ENCODE measurements at places on chromosomes 2 and 18. TPM values are rescaled to one million over a fixed set of nuclear protein-coding genes. Genes with fewer than 3 reads are reported as not detected.

CDH7 gene
- total RNA-seq = not detected

MERTK gene
- 3.4 TPM for total RNA-seq

DNA sequence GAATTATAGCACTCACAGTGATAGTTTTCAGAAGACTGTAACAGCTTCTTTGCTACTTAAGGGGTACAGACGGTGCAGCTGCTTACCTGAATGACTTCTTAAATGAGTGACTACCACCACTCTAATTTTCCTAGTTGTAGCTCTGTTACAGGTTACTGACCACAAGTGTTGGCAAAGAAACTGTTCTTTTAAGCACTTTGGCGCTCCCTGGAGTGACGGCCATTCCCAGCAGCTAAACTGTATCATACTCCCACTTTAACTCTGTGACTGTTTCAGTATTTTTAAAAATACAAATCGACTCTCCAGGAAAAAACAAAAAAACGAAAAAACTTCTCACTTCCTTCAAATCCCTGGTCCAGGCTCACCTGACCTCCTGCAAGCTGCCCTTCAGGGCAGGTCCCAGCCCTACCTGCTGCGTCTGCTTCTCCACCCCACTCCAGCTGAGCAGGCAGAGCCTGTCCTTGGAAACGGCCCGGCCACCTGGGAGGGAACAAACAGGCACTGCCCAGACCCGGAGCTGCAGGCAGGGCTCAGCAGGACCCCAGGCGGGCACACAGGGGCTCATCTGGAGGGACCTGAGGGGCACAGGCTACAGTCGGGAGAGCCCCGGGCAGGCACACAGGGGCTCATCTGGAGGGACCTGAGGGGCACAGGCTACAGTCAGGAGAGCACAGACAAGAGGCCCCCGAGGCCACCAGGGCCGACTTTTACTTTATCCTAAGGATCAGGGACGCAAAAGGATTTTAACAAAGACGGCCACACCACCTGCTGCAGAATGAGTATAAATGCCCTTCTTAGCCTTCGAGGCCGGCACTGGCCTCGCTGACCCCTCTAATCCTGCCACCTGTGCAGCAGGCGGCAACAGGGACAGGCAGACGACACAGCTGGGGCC lies 24.5 kb downstream of the SLC66A2 start:
- peak; percentile 62 for DNase-seq

DNA sequence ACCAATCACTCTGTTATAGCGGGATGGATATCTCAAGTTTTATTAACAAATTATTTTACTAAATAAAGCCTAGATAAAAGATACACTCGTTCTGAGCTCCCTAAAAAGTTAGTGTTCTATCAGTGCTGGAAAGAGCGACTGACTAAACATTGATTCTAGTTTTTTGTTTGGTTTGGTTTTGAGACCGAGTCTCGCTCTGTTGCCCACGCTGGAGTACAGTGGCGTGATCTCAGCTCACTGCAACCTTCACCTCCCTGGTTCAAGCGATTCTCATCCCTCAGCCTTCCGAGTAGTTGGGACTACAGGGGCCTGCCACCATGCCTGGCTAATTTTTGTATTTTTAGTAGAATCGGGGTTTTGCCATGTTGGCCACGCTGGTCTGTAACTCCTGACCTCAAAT lies 73.8 kb upstream of the CDCA7 start:
- DNase-seq = no peak

DNA sequence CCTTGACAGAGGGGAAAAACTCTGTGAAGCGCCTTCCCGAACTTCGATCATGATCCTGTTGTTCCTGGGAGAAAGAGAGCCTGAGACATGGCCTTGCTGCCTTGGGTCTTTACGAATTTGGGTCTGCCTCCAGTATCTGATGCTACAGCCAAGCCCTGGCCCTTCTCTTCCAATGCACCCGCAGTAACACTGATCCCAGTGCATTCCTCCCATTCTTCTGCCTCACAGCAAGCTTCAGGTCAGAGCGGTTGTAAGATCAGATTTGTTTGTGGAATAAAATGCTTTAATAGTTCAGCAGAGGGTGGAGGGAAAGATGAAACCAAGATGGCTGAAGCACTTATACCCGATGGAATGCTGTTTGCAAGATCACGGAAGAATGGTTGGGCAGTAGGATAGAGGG lies 196.7 kb upstream of the SIX2 start:
- peak; percentile 29 for DNase-seq
